ENCODE measurements at places on chromosomes 4 and X.
A peak's percentile ranks its signal among the peaks of the same experiment; 100 is the strongest.

DNA sequence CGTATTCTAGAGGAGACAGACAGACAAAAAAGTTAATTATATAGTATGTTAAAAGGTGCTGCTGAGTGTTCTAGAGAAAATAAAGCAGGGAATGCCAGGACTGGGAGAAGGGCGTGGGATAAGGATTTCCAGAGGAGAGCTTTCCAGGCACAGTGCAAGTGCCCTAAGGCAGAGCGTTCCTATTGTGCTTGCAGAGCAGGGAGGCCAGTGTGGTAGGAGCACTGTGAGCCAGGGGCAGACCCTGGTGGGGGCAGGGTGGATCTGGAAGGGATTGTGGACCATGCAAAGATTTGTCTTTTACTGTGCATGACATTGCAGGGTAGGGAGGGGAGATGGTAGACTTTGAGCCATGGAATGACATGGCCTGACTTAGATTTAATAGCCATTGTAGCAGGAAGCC is 25.8 kb downstream of the EXOC1 start:
- H3K27me3 ChIP-seq: no peaks in the 10 kb centered on the region
- H3K4me1 ChIP-seq: no peaks in the 10 kb centered on the region
- no peak for DNase-seq
- no peaks in the 10 kb centered on the region for H3K36me3 ChIP-seq
- no peak overlapping the region for H3K27ac ChIP-seq
- no peak overlapping the region for H3K4me3 ChIP-seq

- no peaks in the 10 kb centered on the region for H3K36me3 ChIP-seq
- no peak for DNase-seq
- H3K4me3 ChIP-seq: no peak overlapping the region
- no peak overlapping the region for H3K27ac ChIP-seq
These were observed 111.1 kb upstream of the FMR1 start for GRCh38 chrX:147800663-147801062.

DNA sequence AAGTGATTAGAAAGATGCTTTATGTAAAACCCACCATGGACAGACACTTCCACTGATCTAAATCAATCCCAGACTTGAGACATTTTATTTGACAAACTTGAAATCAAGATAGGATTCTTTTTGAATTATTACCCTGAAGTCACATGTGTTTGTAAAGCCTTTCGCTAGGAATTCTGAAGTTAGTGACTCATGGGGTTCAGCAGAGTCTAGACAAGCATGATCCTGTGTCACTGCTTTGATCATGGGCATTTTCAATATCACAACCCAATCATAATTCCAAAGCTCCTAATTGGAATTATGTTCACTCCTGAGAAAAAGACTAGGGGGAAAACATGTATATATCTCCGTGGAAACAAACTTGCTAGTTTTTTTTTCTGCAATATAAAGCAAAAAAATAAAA is 67.5 kb upstream of the BMP3 start:
- H3K27me3 ChIP-seq: no peaks in the 10 kb centered on the region
- no peak overlapping the region for H3K27ac ChIP-seq
- H3K4me1 ChIP-seq: no peaks in the 10 kb centered on the region
- H3K36me3 ChIP-seq: no peaks in the 10 kb centered on the region
- no peak for DNase-seq

DNA sequence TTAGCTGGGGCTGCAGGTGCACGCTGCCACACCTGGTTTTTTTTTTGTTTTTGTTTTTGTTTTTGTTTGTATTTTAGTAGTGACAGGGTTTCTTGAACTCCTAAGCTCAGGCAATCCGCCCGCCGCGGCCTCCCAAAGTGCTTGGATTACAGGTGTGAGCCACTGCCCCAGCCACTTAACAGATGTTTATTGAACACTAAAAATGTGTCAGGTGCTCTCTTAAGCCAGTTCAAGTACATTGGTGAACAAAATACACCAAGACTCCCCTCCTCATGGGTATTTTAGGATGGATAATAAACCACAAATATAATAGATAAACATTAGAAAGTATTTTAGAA is 69.9 kb downstream of the TRAPPC11 start:
- H3K27ac ChIP-seq: no peak overlapping the region
- no peaks in the 10 kb centered on the region for H3K36me3 ChIP-seq
- H3K4me1 ChIP-seq: no peaks in the 10 kb centered on the region
- no peak overlapping the region for H3K4me3 ChIP-seq
- H3K27me3 ChIP-seq: no peaks in the 10 kb centered on the region
- no peak for DNase-seq

GRCh38 chrX:23616361-23616760 is 50.9 kb upstream of the PRDX4 start:
- H3K27ac ChIP-seq: no peak overlapping the region
- no peak overlapping the region for H3K4me3 ChIP-seq
- H3K27me3 ChIP-seq: no peaks in the 10 kb centered on the region
- no peaks in the 10 kb centered on the region for H3K36me3 ChIP-seq
- no peak for DNase-seq

GRCh38 chr4:82138374-82138773 is 235.4 kb downstream of the HNRNPD start:
- no peak overlapping the region for H3K4me3 ChIP-seq
- H3K27me3 ChIP-seq: no peaks in the 10 kb centered on the region
- no peaks in the 10 kb centered on the region for H3K4me1 ChIP-seq
- DNase-seq: no peak
- no peaks in the 10 kb centered on the region for H3K36me3 ChIP-seq

- no peaks in the 10 kb centered on the region for H3K36me3 ChIP-seq
- no peak for DNase-seq
- peaks cover 10% of the 10 kb centered on the region for H3K4me1 ChIP-seq
- no peak overlapping the region for H3K27ac ChIP-seq
These were observed 65.6 kb downstream of the NBDY start for GRCh38 chrX:56794404-56795230.

- H3K4me1 ChIP-seq: peaks cover 11% of the 10 kb centered on the region
- no peak overlapping the region for H3K4me3 ChIP-seq
- peak; percentile 16 for DNase-seq
These were observed 160.7 kb downstream of the FHIP1A start for GRCh38 chr4:151569650-151570049.
